ENCODE measurements at places on chromosomes 2 and 18.

GRCh38 chr2:189022053-189022481 is 47.9 kb downstream of the COL3A1 start:
- no peak for DNase-seq

GRCh38 chr2:168650139-168650538 is 152.3 kb upstream of the NOSTRIN start:
- no peak for DNase-seq

- DNase-seq = no peak
These were observed 137.1 kb downstream of the ZEB2 start for GRCh38 chr2:144382849-144383248.

DNA sequence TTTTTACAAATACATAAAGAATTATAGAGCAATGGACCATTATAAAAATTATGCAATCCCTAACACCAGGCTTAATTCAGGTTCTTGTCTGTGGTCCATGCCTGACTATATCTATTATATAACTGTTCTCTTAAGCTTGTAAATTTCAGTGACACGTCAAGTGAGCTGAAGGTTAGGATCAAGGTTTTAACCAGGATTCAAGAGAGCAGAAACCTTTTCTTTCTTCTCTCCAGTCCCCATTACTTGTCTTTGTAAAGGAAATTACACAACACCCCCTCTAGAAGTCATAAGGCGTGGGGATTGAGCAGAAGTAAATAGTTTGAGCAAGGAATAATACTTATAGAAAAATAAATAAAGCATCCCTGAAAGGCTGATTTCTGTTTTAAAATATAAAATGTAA is 122.0 kb downstream of the ZNF521 start:
- no peak for DNase-seq

DNA sequence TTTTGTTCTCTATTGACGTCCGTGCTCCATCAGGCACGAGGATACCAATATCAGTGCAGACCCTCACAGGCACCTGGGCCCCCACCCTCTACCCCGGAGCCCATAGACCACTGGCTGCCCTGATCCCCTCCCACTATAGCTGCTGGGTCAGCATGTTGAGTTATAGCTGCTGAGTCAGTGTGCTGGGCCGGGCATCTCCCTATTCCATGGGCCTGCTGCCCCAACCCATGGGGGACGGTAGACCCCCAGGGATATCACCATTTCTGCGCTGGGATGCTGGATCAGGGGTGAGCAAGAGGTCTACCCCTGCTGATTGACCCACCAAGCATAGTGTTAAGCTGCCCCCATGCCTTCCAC is 100.1 kb upstream of the ST3GAL5 start:
- DNase-seq = no peak

- DNase-seq = no peak
These were observed 99.9 kb downstream of the TRIB2 start for GRCh38 chr2:12816379-12817306.

DNA sequence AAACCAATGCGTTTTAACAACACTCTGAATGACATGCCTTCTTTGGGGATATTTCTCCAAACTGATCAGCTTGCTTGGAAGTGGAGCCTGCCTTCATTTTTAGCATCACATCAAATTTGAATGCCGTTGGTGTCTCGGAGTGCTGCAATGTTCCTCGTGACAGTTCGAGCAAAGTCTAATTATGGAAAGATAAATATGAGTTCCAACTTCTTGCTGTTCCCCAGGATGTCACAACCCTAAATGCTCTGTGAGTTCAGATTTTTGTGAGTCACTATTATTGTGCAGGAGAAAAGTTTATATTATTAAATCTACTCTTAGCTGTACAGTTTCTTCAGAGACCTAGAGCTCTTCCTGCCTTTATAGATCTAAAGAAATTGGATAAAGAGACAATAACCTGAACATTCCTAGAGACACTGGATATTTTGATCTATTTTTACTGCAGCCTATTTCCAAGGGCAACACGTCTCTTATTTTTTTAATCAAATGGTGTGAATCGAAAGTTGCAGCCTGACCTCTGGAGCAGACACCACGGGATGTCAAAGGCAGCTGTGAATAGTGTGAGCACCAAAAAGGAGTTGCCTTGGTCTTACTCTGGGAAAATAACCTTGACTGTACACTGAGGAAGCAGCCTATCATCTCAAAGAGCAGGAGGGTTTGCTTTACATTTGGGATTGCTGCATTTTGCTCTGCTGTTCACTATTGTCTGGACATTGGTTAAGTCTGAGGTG is 330.1 kb downstream of the TDRD15 start:
- no peak for DNase-seq

- DNase-seq = no peak
These were observed 160.9 kb upstream of the TTC39C start for GRCh38 chr18:23853448-23854195.

DNA sequence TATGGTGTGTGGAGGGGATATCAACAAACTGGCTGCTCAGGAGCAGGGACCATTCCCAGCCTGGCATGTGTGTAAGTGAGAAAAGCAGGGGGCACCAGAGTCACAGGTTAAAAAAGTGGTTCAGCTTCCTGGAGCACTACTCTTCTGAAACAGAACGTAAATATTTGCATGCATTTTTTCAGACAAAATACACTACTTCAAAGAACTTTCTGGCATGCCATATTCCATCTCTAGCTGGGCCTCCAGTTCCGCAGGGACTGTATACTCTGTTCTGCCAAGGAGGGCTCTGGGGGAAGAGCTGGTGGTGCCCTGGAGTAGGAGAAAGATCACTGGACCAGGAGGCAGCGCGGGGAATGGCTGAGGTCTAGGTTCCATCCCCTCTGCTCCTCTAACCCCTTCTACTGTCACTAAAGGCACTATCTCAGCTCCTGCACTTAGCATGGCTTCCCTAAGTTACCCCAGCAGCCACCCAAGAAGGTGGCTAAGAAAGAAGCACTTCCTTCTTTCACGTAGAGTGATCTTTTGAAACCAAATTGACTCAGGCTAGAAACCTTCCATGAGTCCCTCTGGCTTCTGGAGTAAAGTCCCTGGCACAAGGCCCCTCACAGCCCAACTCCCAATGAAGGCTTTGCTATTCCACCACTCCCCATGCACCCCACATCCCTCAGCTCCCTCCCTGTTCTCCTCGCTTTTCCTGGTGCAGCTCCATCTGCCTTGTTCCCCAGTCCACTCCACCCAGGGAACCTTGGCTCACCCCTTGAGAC is 57.6 kb upstream of the CABLES1 start:
- peak; percentile 34 for DNase-seq

DNA sequence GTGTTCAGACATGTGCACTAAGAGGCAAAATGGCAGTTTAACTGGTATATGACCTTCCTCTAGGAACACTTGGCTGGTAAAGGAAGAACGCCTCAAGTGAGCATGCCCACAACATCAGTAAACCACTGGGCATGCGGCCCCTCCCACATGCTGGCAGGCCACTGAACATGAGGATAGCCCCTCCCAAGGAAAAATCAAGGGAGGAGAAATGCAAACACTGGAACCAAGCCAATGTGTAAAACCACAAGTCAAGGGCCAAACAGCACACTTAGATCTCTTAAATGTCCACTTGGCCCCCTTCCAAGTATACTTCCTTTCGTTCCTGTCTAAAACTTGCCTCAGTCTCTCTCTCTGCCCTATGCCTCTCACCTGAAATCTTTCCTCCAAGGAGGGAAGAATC is 980.8 kb downstream of the TSN start:
- DNase-seq = no peak

GRCh38 chr2:134934150-134934549 is 15.5 kb downstream of the CCNT2 start:
- no peak for DNase-seq

GRCh38 chr2:239279508-239280295 is 121.1 kb downstream of the HDAC4 start:
- no peak for DNase-seq

GRCh38 chr2:16971722-16972234 is 306.1 kb upstream of the CYRIA start:
- no peak for DNase-seq

GRCh38 chr2:21781962-21782361 is 658.2 kb downstream of the TDRD15 start:
- no peak for DNase-seq

DNA sequence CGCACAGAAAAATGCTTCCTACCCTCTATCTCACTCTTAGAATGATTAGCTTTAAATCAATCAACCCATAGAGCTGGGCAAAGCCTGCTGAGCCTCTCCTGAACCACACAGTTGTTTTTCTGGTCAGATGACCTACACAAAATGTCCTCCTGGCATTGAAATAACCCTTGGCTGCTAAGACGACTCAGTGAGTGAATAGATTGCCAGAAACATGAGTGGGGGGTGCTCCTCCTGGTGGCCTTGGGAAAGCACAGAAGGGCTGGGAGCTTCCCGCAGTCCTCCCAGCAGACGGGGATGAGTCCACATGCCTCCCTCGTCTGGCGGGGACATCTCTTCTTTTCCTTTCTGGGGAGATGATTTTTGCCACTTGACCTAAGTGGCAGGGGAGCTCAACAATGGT is 14.9 kb downstream of the MAL start:
- no peak for DNase-seq

DNA sequence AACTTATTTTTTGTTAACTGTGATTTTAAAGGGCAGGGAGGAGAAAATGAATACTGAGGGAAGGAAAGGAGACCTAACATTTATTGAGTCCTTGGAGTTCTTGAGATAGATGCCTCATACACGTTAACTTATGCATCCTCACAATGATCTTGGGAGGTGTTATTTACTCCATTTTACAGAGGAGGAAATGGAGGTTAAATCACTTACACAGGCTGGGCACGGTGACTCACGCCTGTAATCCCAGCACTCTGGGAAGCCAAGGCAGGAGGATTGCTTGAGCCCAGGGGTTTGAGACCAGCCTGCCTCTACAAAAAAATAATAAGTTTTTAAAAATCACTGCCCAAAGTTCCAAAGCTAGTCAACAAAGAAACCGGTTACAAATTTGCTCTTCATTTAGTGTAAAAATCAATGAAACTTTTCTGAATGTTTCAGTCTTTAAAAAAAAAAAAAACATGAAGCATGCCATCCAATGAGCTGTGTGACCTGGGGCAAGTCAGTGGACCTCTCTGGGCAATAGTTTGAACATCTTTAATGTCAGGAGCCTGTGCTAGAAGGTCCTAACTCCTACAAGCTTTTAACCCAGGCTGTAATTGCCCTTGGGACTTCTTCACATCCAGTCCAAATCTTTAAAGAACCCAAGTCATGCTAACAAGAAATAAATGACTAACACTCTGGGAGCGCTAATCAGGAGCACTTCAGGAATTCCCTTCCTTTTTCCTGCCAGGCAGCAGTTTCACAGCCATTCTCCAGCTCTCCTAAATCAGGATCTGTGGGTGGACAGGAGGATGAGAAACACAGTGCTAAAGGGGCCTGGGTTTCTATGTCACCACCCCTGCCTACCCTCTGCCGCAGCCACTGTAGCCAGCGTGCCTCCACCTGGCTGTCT is 176.4 kb downstream of the TMEM247 start:
- no peak for DNase-seq

- no peak for DNase-seq
These were observed 13.7 kb upstream of the TNP1 start for GRCh38 chr2:216873573-216873972.

DNA sequence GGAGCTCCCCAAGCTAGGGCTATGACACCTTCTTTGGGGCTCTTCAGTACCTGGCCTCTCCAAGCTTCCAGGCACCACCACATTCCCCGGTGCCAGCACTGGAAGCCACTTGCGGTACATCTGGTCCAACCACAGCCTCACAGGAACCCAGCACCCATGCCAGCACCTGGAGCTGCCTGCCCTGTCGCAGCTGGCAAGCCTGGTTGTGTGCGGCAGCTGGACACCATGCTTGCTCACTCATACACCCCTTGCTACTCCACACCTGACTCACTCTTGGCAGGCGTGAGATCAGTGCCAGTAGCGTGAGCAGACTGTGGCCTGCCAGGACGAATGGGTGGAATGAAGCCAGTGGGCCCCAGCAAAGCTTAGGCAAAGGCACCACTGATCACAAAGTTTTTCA is 34.0 kb downstream of the LRRTM4 start:
- DNase-seq = no peak

- no peak for DNase-seq
These were observed 32.8 kb upstream of the B3GNT7 start for GRCh38 chr2:231362555-231363184.

Measured in cerebellar cortex (tissue), 1 donor.